ENCODE measurements at places on chromosomes 5 and 9.

- DNase-seq = no peak
Observed at GRCh38 chr9:69674716-69675438, 2.7 kb upstream of the APBA1 start.

GRCh38 chr5:167766957-167767356, 524.5 kb upstream of the WWC1 start:
- DNase-seq = no peak

DNA sequence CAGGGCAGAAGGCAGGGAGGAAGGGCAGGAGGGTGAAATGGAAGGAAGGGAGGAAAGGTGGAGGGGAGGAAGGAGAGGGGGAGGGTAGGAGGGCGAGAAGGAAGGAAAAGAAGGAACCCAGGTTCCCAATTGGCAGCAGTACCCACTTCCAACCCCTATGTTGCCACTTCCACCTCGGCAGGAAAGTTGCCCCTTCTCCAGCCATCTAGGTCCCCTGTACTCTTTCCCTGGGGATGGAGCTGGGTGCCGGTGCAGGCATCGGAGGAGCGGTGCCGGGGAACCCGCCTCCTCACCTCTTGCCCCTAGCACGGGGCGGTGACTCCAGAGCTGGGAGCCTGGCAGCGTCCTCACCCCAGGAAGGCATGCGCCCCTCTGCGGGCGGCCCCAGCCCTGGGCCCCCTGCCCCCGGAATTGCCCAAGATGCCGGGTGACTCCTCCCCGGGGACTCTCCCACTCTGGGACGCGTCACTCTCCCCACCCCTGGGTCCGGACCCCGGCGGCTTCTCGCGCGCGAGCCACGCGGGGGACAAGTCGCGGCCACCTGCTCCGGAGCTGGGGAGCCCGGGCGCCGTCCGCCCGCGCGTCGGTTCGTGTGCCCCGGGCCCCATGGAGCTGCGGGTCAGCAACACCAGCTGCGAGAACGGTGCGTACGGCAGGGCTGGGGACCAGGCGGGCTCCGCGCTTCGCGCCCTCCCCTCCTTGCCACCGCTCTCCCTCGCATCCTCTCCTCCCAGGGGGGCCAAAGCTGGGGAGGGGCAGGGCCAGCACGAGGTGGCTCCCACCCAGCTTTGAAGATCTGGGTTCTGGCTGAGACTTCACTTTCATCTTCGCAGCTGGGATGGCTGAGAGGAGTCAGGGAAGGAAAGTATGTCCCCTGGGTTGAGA, at the start of gene NIPAL4:
NIPAL4 (plus strand) TSS at position 499 of the 885 bp plus-strand sequence; CDS start at position 607, 108 bp downstream.
- no peak for DNase-seq

DNA sequence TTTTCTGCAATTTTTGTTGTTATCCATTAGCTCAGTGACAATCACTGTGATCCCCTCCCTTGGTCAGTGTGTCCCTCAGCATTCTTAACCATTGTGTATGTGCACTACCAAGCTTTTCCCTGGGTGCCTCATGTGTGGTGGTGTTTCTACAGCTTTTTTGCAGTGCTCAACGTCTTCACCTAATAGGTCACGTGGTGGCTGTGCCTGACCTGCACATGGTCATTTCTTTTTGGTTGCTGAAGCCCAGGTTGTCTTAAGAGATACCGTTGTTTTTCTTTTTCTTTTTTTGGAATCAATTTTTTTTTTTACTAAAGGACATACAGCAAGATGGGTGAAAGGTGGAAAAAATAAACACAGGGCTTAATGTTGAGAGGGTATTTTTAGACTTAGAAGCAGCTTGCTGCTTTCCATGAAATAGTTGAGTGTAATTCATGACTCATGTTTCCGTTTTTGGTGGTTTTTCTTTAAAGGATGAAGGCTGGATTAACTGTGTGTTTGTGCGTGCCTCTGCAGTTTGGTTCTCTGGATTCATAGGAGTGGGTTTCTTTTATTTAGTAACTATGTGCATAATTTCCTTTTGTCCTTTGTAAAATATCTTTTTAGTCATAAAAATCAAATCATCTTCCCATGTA, 22.2 kb downstream of the SH3GL2 start:
- no peak for DNase-seq

DNA sequence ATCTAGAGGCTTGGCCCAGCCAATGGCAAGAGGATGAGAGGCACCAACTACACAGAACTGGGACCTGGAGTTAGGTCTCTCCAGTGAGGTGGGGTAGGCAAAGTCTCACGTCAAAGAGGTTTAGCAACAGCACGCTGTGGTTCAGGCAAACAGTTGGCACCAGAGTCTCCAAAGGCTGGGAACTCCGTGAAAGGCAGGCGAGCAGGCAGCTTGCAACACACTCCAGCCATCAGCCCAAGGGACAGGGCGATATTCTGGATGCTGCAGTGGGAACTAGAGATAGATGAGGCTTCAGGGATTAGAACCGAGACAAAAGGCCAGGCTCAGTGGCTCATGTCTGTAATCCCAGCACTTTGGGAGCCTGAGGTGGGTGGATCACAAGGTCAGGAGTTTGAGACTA, 129.1 kb downstream of the PDZD2 start:
- no peak for DNase-seq

GRCh38 chr5:160668356-160668755, 183.7 kb downstream of the ATP10B start:
- no peak for DNase-seq

DNA sequence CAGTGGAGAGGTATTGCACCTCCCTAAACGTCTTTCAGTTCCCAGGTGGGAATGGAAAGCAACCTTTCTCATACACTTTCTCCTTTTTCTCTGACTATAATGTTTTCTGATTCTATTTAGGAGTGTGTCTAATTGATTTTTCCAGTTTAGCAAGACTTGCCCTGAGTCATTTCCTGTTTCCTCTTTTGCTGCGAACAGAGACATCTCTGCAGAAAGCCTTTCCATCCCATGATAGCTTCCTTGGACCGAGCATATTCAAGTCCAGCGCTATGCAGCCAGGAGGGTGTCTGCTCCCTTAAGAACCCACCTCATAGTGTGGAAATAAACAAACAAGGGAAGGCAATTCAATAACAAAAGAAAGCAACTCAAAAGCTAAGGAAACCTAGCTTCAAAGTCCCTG, 60.0 kb upstream of the CDH6 start:
- DNase-seq = no peak

GRCh38 chr5:65623482-65623881, 651 bp downstream of the TRIM23 start:
- DNase-seq = no peak

DNA sequence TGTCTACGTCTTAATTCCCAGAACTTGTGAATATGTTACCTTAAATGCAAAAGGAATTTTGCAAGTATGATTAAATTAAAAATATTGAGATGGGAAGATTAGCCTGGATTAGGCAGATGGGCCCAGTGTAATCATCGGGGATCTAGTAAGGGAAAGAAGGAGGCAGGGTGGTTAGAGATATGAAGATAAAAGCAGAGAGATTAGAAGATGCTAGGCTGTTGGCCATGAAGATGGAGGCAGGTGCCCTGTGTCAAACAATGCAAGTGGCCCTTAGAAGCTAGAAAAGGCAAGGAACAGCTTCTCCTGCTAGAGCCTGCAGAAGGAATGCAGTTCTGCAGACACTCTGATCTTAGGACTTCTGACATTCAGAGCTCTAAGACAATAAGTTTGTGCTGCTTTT, 28.8 kb upstream of the ISOC1 start:
- no peak for DNase-seq

DNA sequence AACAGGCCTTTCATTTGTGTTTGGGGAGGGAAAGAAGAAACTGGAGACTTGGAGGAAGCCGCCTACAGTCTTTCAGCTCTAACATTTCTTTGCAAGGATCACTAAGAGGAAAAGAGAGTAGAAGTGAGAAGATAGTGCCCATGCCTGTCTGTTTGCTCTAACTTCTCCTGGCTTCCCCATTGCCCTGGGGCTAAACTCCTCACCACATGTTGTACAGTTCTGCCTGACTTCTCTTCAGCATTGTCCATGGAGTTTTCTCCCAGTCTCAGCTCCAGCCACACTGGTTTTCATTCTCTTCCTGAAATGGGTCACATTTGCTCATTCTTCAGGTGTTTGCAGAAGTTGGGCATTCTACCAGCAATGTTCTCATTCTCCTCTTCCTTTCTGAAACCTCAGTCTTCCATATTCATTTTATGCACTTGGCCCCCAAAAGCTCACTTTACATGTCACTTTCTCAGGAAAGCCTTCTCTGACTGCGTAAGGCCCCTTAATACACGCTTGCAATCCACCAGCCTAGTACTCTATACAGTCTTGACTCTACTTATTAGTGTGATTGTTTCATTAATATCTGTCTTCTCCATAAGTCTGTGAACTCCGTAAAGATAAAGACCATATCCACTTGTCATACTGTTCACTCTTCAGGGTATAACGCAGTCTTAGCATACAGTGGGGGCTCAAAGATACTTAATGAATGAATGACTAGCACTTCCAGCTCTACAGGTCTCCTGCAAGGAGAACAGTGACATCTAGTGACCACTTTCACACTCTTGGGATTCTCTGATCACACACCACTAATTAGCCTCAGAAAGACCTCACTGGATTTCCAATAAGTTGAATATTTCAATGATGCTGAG, 40.2 kb upstream of the TRIM32 start:
- peak; percentile 3 for DNase-seq

DNA sequence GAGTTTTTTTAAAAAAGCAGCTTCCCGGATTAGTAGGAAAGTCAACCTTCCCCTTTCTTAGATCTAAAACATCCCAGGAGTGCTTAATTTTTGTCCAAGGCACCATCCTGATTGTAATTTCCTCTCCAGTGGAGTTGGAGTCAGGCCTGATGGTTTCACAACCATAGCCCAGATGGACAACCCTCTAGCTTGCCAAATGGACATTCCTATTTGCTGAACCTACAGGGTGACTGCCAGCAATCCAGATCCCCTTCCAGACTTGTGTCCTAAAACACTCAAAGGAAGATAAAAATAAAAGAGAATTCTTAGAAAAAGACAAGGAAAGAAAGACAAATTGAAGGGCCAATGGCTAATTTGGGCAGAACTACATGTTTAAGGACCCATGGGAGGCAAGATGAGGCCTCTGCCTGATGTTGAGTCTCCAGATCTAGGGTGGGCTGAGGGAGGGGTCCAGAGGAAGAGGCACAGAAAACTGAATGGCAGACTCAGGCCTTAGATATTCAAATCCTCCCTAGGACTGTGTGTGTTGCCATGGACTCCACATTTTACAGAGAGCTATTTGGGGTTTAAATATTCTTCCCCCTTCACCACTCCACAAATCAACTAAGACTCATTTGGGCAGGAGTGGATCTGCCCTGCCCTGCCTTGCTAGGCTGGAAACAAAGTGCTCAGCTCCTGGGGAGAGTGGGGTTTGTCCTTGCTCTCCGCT, 38.5 kb upstream of the SLC44A1 start:
- no peak for DNase-seq

DNA sequence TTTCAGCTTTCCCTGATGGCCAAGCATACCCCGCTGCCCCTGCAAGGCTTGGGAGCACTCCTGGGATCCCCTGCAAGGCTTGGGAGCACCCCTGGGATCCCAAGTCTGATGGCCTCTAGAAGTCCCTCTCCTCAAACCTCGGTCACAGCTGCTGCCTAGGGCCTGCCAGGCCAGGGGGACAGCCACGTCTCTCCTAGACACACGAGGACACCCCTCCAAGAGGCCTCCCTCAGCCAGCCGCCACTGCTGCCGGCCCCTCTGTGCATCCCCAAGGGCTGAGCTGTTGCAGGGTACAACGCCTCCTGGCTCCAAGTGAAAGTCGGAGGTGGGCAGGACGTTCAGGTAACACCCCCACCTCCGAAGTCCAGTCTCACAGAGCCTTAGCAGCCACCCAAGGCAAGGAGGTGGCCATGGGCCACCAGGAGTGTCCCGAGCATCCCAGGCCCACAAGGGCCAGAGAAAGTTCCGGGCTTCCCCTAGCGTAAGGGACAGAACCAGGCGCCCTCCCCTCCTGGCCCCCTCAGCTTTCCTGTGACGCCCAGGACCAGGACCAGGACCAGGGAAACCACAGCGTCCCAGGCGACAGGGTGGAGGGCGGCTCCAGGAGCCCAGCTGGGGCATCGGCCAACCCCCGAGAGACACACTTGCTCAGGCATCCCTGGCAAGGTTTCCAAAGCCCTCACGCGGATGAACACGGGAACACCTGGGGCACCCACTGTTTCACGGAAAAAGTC, 17.3 kb upstream of the SLC12A7 start:
- DNase-seq = no peak

GRCh38 chr9:131714161-131714646, 25.7 kb downstream of the RAPGEF1 start:
- DNase-seq = no peak

GRCh38 chr9:3698531-3698930, 172.7 kb upstream of the RFX3 start:
- peak; percentile 43 for DNase-seq

GRCh38 chr9:589723-590122, 251.8 kb upstream of the DMRT1 start:
- DNase-seq = no peak
